ENCODE measurements at places on chromosomes 6 and 20.

- no peak for DNase-seq
These were observed 9.4 kb upstream of the SLC4A11 start for GRCh38 chr20:3248167-3248992.

GRCh38 chr6:149686230-149686629 is 31.7 kb downstream of the LATS1 start:
- no peak for DNase-seq

- no peak for DNase-seq
These were observed 474 bp downstream of the TSBP1 start for GRCh38 chr6:32371229-32371628.

GRCh38 chr20:24640686-24641085 is 171.3 kb downstream of the SYNDIG1 start:
- DNase-seq: no peak

All from amygdala (tissue), 56 donors.